ENCODE measurements at places on chromosomes 4 and X.
A peak's percentile ranks its signal among the peaks of the same experiment; 100 is the strongest.

DNA sequence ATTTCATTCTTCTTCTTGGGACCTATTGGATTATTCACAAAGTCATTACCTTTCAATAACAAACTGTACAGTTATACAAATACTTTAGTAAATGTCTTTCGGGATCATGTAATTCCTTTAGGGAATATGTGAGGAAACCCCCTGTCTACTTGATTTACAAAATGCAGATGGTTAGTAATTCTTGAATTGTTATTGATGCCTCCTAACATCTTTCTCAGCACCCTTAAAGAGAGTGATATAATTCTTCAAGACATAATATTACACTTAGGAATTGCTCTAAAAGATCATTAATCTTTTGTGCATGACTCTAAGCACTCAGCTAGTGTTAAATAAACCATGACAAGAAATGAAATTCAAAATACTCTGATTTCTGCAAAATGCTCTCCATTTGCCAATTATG, 988.1 kb upstream of the HS3ST1 start:
- DNase-seq = no peak

- no peak for DNase-seq
Observed at GRCh38 chr4:14289708-14290107, 662.2 kb upstream of the BOD1L1 start.

GRCh38 chr4:138975225-138975624, 40.4 kb upstream of the NOCT start:
- DNase-seq = no peak

DNA sequence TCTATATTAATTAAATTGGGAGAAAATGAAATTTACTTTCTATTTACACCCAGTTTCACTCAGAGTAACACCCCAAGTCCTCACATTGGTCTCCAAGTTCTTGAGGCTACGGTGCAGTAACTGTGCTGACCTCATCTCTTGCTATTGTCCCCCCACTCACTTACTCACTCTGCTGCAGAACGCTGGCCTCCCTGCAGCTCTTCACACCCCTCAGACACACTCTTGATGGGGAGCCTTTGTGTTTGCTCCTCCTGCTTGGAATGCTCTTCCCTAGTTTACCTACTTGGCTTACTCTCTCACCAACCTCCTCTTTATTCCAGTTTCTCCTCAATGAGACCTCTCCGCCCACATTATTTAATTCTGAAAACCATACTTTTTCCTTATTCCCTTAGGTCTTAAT, 22.2 kb upstream of the SPARCL1 start:
- DNase-seq = no peak

DNA sequence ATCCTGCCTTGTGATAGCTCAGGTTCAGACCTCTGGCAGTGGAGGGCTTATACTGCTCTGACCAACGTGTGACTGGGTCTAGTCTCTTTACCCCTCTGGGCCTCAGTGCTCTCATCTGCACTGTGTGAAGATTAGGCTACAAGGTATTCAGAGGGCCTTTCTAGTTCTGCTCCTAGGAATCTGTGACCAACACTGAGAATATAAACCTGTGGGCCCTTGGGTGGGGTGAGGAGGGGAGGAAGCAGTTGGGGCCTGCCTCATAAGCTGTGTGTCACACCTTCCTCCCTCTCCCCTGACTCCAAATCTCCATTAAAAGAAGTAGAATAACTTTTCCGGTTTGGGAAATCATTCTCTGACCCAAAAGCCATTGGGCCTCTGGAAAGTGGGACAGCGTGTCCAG, 66.3 kb upstream of the MSN start:
- DNase-seq = no peak

- DNase-seq = no peak
Observed at GRCh38 chrX:50726296-50726695, 87.7 kb downstream of the SHROOM4 start.

GRCh38 chr4:7206385-7206784, 14.0 kb downstream of the SORCS2 start:
- DNase-seq = no peak

- no peak for DNase-seq
Observed at GRCh38 chrX:118115953-118116712, 477 bp downstream of the KLHL13 start.

DNA sequence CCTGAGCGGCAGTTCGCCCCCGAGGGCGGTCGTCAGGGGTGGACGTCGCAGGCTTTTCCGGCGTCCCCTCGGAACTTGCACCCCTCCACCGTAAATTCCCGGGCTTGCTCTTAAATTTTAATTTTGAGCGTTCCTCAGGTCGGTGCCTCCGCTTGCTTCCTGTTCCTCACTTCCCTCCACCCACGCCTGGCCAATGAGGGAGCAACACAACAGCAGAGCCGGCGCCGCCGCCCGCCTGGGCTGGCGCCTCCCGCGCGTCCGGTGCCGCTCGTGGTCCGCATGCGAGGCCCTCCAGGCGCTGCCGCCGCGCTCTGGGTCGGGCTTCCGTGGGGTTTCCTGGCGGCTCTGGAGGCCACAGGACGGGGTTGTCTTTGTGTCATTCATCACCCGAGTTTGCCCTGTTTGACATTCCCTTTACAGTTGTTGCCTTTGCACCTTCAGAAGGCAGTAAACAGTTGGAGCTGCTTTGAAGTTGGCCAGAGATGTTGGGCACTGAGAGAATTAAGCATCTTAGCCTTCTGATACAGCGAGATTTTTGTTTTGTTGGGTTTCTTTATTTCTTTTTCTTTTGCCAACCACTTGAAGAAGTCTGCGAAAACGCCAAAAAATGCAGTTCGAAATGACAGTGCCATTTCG, 692 bp downstream of the SPCS3 start:
- DNase-seq = peak; percentile 39

- DNase-seq = no peak
Observed at GRCh38 chr4:67727124-67727850, 26.3 kb upstream of the UBA6 start.

DNA sequence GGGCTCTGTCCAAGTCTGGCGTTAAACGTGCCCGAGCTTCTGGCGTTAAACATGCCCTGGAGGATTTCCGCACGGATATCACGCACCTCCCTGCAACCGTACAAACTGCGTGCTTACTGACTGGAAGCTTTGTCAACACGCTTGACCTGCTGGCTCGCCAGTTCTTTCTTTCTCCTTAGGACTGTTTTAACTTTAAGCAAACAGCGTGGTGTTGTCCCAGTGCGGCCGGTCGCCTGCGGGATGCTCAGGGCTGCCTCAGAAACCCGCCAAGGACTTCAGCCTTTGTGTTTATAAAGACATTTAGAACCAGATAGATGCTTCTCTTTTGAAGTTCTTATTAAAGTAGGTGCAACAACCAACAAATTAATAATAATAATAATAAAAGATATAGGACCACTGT, 946.0 kb downstream of the RAB28 start:
- no peak for DNase-seq

DNA sequence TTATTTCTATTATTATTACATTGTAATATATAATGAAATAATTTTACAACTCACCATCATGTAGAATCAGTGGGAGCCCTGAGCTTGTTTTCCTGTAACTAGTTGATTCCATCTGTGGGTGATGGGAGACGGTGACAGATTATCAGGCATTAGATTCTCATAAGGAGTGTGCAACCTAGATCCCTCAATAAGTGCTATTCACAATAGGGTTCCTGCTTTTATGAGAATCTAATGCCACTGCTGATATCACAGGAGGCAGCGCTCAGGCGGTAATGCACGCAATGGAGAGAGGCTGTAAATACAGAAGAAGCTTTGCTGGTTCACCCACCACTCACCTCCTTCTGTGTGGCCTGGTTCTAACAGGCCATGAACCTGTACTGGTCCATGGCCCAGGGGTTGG, 178.6 kb downstream of the ACTRT1 start:
- no peak for DNase-seq

DNA sequence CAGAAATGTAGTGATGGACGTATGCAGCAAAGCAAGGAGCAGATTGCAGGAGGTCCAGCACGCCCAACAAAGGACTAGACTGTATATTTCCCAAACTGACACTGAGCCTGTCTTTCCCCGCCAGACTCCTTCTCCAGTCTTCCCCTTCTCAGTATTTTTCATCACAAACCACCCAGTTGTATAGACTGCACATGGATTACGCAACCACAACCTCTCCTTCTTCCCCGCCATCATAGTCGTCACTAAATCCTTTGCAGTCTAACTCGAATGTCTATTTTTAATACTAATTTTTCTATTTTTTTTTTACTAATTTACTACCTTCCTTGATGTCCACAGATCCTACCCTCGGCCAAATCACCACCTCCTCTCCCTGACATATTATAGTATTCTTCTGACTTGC, 105.4 kb downstream of the MTNR1A start:
- DNase-seq = no peak

DNA sequence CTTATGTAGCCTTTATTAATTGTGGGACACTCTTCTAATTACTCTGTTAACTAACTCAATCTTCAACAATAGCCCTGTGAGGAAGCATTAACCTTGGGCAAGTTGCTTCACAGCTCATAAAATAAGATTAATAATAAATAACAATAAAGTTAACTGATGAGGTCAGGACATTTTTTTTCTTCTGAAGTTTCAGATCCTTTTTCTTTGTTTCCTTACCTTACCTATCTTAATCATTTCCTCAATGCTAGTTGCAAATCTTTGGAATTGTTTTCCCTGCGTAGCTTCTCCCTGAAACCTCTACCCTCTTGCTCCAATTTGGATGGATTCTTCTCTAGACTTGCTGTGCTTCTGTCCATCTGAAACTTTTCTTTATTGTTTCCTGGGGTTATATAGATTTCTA, 17.5 kb upstream of the PLAC8 start:
- DNase-seq = no peak

GRCh38 chr4:64903986-64904385, 494.7 kb upstream of the TECRL start:
- no peak for DNase-seq

DNA sequence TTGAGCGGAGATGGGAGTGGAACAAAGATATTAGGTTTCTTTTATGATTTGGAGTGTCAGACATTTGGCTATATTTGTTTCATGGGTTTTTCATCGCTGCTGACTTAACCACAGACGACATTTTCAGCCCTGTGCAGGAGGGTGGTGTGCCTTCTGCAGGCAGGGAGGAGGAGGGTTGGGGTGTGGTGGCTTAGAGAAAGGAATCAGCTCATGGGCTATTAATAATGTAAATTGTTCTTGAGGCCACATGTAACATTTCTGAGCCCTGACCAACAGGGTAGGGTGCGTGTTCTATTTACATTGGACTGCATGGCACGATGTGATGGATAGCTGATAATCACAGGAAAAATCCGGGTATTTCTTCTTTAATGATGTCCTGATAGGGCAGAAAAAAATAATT, 67.6 kb downstream of the POLA1 start:
- no peak for DNase-seq

DNA sequence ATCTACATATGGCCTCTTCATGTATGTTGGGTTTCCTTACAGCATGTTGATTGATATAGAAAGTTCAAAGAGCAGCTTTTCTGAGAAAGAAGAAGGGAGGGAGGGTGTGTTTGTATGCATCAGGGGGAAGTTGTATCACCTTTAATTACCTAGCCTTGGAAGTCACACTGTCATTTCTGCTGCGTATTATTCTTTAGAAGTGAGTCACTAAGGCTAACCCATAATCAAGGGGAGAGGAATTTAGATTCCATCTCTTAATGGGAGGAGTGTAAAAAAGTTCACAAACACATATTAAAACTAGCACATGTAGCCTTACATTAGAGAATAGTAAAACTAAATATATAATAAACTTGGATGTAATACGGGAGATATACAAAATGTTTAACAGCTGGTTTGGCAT, 86.5 kb upstream of the CBLL2 start:
- DNase-seq = no peak

DNA sequence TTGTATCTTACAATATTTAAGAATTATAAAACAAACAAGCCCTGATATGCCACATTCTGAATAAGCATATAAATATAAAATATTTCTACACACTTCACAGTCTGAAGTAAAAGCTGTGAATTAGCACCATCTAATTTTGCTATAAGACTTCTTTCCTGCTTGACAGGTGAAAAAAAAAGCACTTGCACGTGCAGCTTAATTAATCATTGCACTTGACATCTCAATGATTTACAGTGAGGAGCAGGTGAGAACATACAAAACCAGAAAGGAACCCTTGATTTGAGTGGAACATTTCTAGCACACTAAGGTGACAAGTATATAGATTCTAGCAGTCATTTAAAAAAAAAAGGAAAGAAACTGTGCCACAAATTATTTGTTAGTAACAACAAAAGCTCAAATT, 47.9 kb downstream of the CHIC2 start:
- no peak for DNase-seq

DNA sequence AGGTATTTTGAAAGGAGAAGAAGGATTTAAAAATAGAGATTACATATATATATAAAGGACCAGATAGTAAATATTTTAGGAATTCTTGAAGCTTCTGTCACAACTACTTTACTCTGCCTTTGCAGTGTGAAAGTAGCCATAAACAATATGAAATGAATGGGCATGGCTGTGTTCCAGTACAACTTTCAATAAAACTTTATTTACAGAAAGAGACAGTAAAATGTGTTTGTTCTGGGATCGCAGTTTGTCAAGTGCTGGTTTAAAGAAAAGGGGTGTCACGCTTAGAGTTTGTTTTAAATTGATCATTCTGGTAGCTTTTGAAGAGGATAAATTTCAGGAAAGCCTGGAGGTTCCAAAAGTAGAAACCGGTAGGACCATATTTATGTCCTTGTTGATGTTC, 176.1 kb upstream of the HS3ST1 start:
- no peak for DNase-seq

DNA sequence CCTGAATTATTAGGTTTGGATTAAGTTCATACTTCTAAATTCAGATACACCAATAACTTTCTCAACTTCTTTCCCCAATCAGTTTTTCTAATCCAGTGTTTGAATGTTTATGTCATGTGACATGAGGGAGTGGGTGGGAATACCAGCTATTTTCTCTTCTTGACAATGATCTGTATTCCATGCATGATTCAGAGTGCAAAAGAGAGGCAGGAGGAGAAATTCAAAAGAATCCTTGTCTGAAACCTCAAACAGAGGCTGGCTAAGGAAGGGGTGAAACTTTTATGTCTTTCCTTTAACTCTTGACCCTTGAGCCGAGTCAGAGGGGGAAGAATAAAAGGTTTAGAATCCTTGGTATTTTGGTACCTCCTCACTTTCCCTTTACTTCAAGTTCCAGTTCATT, 544.7 kb downstream of the SPRY1 start:
- DNase-seq = no peak

DNA sequence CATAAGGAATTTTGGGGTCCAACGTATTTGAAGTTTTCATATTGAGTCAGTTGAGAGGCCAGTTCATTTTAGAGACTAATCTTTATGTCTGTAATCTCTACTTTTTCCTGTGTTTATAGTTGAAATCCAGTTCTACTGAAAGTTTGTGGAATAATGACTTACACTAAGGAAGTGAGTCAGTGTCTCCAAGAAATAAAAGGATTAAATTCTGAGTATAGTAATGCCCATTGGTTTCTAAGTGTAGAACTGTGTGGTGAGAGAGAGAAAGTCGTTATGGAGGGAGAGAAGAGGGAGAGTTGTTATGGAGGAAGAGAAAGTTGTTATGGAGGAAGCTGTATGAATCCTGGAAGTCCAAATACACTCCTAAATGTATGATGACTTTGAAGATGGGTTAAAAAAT, 264.6 kb upstream of the HAND2 start:
- DNase-seq = no peak

GRCh38 chr4:177728361-177729152, 286.3 kb upstream of the AGA start:
- no peak for DNase-seq

- DNase-seq = no peak
Observed at GRCh38 chr4:119958983-119959382, 107.7 kb downstream of the MAD2L1 start.

Data from CMK (cell line).